ENCODE measurements at places on chromosomes 1 and 21. TPM values are rescaled to one million over a fixed set of nuclear protein-coding genes. Genes with fewer than 3 reads are reported as not detected.

- DNase-seq: no peak
Observed at GRCh38 chr1:185487026-185487425, 170.0 kb upstream of the IVNS1ABP start.

PFKFB2 gene
- 68.2 TPM for total RNA-seq

DNA sequence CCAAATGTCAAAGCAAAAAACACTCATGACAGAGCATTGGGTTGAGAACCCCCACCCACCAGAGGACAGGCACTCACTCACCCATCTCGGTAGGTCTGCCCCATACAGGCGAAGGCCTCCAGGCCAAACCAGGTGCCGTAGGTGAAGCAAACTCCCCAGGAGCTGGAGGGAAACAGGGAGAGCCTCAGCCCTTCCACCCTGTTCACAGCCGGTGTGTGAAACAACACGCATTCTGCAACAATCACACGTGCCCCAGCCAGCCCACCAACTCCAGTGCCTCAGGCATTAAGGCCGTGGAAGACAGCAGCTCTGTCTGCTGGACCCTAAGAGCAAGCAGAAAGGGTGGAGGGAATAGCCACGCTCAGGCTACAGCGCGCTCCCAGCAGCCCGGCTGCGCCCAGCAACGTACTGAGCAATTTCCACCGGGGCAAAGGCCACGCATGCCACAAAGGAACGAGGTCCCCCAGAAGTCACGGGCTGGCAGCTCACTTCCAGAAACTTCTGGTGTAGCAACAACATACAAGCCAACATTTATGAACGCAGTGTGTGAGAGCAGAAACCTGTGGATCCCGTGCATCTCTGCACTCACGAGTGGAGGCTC, 11.4 kb upstream of the SPATC1L start:
- DNase-seq: no peak

GRCh38 chr1:2019571-2020309, 595 bp downstream of the GABRD start:
- DNase-seq: peak; percentile 40

DNA sequence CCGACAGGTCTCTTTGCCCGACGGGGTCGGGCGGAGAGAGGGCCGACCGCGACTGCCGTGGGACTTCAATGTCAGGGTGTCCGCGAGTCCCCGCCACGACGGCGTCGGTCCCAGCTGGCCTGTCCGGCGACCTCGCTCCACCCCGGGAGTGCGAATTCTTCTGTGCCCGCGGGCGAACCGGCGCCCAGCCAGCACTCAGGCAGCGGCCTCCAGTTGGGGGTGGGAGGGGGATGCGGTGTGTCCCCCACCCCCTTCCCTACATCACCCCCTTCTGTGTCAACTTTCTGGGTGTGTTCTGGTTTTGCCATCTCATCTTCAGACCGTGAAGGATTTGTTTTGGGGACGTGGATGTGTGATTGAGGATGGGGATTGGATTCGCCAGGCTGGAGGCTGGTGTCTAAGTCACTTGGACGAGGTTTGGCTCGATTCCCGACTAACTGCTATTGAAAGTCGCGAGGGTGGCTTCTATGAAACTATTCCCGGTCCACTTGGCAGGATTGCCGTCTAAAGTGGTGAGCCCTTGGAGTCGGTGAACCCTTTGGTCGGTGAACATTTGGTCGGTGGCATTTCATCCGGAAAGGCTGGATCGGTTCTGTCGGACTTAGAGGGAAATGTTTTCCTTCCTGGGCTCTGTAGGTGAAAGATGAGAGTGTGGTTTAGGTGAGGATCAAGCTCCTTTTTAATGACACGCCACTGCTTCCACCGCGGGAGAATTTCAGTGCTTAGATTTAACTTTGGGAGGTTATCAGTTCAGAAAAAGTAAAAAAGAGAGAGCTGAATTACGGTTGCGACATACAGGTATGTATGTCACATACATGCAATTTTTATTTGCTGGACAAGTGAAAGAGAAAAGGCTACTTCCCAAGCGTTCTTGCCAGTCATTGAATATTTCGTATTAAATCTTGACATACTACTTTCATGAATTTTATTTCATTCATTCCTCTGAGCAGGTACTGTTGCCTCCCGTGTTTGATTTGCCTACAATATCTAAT, 771 bp downstream of the ABCD3 start:
- DNase-seq: peak; percentile 62

DNA sequence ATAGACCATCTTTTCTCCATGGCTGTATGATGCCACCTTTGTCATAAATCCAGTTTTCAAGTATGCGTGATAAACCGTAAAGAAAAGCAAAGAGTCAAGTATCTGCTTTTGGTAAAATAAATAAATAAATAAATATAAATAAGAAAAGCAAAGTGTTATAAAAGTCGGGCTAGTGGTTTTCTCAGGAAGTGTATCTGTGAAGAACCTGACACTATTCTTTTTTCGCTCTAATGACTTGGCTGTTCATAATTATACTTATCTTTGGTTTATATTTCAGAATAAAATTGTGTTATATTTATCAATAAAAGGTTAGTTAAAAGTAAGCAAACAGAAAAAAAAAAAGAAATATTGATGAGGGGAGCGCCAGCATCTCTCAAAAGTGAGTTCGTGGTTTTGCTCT, 594 bp upstream of the EXO5 start:
- no peak for DNase-seq

GJA9 gene
- total RNA-seq: not detected

DNA sequence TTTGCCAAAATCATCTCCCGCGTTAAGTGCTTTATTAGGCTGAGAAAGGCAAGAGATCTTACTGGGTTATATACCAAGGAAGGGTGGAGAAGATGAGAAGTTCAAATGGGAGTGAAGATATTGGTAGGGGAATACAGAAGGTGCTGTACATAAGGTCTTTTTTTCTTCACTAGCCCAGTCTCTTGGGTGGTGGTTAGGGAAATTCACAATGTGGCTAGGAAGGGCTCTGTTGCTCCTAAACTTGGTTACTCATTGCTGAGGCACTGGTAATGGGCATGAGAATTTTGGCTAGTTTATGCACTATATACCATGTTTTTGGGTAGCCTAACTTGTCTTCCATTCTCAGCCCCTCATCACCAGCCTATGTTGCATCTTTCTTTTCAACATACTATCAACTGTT, 50.6 kb downstream of the LHX4 start:
- DNase-seq: no peak

DNA sequence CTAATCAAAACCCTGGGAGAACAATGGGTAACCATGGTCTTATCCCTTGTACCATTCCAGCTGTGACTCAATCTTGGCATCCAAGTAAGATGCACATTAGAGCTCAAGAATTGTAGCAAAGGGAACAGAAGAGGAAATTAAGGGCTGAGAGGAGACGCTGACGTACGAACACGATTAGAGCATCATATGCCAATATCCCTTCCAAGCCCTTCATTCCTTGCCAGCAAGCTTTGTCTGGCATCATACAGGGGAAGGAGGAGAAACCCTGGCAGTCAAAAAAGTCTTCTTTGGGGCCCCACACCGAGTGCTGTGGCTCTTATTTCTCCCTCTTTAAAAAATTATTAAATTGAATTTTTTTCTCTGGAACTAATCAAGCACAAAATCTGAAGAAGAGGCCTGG, 120.9 kb downstream of the ASTN1 start:
- DNase-seq: no peak

GRCh38 chr1:19057784-19058475, 101.5 kb upstream of the IFFO2 start:
- no peak for DNase-seq

PTGFRN gene
- total RNA-seq: 119 TPM

- DNase-seq: no peak
Observed at GRCh38 chr1:83113652-83114051, 885.3 kb downstream of the TTLL7 start.

DNA sequence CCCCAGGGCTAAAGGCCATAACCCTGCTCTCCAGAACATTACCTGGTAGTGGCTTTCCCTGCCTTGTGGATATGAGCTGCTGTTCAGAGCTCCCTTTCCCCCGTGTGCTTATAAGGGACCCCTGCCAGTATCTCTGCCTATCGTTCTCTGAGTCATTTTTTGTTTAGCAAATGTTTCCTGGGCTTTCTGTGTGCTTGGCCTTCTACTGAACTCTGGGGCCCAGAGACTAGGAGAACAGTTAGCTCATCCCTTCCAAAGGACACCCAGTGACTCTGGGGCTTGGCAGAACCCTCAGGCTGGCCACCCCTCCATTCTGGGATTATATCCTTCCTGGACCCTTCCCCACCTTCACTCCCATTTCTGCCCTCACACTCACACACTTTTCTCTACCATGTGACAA, 80.8 kb upstream of the POU3F1 start:
- no peak for DNase-seq

- DNase-seq: no peak
Observed at GRCh38 chr1:119143706-119144105, 3.3 kb upstream of the WARS2 start.

- DNase-seq: no peak
Observed at GRCh38 chr1:29338908-29339575, 102.7 kb downstream of the PTPRU start.

- no peak for DNase-seq
Observed at GRCh38 chr21:41589620-41590175, 81.7 kb upstream of the TMPRSS2 start.

CFAP107 gene
- total RNA-seq: not detected

ZC3H12A gene
- 4.3 TPM for total RNA-seq

DNA sequence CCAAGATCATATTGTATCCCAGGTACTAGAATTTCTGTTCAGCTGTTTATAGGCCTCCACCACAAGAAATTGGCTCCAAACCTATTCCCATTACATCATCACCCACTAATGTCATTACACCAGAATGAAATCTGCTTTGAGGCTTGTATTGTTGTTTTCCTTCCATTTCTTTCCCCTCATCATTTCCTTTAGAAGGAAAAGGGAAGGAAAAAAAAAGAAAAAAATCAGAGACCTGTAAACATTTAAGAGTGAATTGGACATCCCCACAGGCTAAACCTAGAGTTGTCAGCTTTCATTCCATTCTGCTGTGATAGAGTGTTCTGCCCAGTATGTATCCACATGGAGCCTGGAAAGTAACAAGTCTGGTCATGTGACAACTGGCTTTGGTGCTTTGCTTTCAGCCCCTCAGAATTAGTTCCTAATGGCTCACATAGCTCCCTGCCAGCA, 44.6 kb downstream of the NFYC start:
- DNase-seq: no peak

GRCh38 chr1:25338188-25338981, at the start of gene TMEM50A:
TMEM50A (plus strand) TSS chr1:25338334; CDS start chr1:25340487, 2,153 bp downstream.
- DNase-seq: peak; percentile 95

- DNase-seq: no peak
Observed at GRCh38 chr1:205466595-205467220, 10.9 kb upstream of the BLACAT1 start.

GRCh38 chr1:200334661-200335256, 75.1 kb downstream of the ZNF281 start:
- DNase-seq: no peak

DNA sequence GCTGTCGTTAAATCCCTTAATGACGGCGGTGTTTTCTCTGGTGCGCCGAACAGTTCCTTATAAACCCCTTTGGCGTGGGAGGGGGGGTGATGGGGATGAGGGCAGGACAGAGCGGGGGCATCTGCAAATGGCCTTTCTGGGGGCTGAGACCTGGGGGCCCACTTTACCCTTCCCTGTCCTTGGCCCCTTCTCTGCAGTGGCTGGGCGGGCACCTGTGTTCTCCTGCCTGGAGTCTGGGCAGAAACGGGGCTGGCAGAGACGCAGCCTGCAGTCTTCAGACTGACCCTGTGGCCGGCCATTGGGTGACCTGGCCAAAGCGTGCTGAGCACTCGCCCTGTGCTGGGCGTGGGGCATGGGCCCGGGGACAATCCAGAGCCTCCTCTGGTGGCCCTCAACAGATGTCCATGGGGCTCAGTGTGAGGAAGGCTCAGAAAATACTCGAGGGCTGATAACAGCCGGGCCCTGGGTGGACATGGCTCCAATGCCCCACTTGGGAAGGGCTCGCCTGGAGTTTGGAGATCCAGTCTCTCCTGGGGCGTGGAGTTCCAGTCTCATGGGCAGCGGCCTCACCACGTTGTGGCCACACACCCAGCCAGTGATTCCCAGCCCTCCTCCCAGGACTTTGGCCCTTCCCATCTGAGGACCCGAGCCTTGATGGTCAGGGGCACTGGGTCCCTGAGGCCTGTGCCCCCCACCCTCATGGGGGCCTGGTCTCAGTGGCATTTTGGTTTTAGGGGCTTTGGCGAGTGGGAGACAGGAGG, 50.8 kb upstream of the ACTRT2 start:
- DNase-seq: peak; percentile 45

- DNase-seq: no peak
Observed at GRCh38 chr1:89472253-89472652, 52.4 kb upstream of the LRRC8B start.

GRCh38 chr1:246775531-246776385, 51.5 kb downstream of the SCCPDH start:
- no peak for DNase-seq
